Fibroblast of pulmonary artery (primary cell): ENCODE measurements at places on chromosomes 4 and X.

DNA sequence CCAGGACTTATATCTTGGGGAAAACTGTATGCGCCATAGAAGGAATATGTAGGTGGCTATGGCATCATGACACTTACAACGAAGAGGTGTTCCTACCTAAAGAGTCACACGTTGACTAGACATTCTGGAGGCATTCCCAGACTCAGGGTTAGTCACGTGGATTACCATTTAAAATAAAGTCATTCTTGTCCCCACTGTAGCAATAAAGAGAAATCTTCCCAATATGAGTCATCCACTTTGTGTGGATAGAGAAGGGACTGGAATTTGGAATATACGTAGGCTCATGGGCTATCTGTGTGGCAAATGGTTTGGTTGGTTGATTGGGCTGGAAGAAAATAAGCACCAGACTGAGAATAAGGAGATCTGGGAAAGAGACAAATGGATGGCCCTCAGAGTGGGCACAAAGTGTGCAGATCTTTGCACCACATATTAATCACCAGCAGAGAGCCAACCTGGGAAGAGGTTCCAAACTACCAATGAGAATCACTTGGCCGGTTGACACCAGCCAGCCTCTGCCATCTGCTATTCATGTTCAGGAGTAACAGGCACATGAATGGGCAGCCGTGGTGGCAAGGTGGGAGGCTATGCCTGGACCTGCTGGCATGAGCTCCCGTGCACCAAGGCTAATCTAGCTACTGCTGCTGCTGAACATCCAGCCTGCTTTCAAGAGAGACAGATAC, 41.0 kb downstream of the MTNR1A start:
- no peak for DNase-seq

- DNase-seq: peak; percentile 74
These were observed 76.7 kb downstream of the WWC2 start for GRCh38 chr4:183175631-183176232.

DNA sequence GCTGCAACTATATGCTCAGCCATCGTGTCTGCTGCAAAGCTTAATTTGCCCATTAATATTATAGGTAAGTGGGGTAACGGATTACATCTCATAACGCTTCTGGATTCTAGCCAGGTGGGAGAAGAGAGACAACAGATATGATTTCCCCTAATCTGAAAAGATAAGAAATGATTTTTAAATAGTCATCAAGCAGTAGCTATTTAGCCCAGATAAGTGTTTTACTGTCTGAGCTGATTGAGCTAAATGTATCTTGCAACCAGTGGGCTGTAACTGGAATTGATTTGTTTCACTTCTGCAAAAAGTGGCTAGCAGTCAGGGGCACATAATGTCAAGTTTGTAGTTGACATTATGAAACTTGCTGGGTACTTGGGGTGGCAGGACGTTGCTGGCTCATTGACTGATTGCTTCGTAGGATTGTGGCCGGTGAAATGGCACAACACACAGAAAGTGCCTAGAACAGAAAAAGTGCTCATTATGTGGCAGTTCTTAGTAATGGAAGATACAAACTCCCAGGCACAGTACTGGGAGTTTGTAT, 18.5 kb downstream of the LAP3 start:
- no peak for DNase-seq

DNA sequence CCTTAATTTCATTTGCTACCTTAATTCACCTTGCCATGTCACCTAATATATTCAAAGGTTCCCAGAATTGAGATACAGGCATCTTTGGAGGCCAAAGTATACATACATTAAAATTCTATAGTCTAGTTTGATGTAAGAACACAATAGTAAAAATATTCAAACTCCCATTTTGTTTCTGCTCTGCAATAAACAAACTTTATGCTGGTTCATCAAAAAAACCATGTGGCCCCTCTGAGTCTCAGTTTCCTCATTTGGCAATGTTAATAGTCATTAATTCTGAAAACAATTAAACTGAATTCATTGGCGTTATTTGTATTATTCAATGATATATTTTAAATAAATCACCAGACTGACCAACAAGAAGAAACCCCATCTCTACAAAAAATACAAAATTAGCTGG, 639.4 kb upstream of the INTU start:
- no peak for DNase-seq

GRCh38 chr4:154457471-154457870, 34.1 kb downstream of the DCHS2 start:
- DNase-seq: no peak

- DNase-seq: no peak
These were observed 9.6 kb upstream of the SLC25A14 start for GRCh38 chrX:130330146-130330545.

DNA sequence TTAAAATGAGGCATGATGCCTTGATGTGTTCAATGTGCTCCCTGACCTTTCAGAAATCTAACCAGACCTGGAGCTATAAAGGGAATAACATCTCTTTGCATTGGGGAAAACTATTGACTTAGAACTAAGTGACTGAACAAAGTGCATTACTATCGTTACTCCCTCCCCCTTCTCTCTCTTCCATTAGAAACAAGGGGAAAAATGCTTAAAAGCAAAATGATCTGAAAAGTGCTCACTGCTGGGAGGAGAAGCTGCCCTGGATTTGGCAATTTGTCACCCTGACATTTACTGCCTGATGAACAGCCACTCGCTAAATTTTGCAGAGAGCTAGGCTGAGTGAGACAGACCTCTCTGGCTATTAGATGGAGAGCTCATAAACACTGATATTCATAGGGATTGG, 48.6 kb upstream of the PARM1 start:
- DNase-seq: no peak

- no peak for DNase-seq
These were observed 765.7 kb upstream of the FTHL17 start for GRCh38 chrX:31837445-31838049.

DNA sequence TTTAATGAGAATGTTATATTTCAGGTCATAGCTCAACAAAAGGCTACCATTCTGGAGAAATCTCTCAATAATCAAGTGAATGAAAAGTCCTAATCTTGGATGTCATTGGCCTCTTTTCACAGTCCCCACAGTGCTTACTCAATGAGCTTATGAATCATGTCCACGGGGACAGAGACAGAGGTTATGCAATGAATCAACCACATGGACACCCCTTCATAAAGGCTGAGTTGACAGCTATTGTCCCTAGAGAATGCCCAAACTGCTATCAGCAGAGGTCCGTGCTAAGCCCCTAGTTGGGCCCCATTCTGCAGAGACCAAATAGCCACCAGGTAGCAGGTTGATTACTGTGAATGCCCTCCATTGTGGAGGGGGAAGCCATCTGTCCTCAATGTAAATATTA, 158.1 kb downstream of the LHFPL1 start:
- no peak for DNase-seq

GRCh38 chr4:15353207-15353606, 74.6 kb upstream of the C1QTNF7 start:
- DNase-seq: no peak

GRCh38 chr4:125938541-125938940, 623.8 kb downstream of the FAT4 start:
- peak; percentile 7 for DNase-seq

DNA sequence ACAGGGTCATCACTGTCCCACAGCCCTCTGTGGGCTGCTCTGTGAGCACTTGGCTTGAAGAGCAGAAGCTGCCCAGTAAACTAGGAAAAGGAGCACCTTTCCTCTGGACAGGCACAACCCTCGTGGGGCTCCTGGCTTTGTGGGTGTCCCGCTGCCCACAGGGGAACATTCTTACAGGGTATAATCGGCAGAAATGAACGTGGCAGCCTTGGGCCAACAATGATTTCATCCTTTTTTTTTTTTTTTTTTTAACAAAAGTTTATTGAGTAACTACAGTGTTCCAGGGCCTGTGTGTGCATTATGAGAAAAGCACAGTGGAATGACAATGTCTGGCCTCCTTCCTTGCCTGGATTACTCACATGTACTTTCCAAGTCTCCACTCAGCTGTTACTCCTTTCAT, 197.2 kb downstream of the PDGFC start:
- peak; percentile 94 for DNase-seq

GRCh38 chr4:159674241-159674640, 571.4 kb downstream of the RAPGEF2 start:
- no peak for DNase-seq

- peak; percentile 80 for DNase-seq
These were observed 15.3 kb downstream of the USP46 start for GRCh38 chr4:52643785-52644244.

DNA sequence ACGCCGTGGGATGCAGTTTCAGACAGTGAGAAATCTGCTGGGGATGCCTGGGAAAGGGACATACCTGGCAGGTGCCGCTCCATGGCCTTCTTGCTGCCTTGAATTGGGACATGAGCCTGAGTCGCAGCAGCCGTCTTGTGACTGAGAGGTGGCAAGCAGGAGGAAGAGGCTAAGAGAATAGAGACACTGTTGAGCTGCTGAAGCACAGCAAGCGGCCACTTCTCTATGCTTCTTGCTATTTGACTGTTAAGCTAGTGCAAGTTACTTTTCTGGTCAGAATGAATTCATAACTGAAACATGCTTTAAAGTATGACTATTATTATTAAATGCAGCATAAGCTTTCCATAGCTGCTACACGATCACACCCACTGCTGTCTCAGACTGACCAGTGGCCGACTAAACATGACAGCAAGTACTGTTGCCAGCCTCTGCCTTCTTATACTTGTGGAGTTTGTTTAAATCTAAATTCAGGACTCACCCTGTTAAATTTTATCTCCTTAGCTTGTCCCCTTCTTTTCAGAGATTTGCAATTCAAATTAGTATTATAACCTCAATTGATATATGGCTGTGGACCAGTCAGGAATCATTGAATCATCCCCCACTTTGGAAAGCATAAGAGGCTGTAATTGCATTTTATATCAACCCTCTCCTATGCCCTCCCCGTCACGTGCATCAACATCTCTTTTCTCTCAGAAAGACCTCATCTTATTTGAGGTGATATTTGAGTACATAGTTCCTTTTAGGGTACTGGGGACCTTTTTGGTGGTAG, 24.8 kb upstream of the ACSL1 start:
- no peak for DNase-seq

GRCh38 chr4:61896634-61897033, 696.5 kb downstream of the ADGRL3 start:
- DNase-seq: no peak

- DNase-seq: peak; percentile 60
These were observed at the start of gene PAK3 for GRCh38 chrX:111095974-111096895. Gene PAK3 (plus strand): TSS chrX:111096191. CDS start chrX:111123104, 26,913 bp downstream.

DNA sequence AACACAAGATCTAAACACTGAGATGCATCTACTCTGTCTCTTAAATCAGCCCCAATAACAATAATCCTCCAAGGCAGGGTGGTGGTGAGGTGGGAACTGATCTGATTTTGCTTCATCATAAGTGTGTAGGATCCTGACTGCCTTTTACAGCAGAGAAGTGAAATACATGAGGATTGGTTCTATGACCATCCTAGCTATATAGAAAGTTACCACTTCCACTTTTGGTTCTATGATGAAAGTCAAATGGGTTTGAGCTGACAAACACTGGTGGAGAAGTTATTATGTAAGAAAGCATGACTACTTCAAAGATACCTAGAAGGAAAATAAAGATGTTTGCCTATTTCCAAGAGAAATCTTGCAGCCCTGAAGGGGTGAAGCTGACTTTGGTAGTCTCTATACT, 181.6 kb downstream of the NKX6-1 start:
- DNase-seq: no peak

- DNase-seq: no peak
These were observed 82.7 kb downstream of the RAPGEF2 start for GRCh38 chr4:159185591-159186023.

DNA sequence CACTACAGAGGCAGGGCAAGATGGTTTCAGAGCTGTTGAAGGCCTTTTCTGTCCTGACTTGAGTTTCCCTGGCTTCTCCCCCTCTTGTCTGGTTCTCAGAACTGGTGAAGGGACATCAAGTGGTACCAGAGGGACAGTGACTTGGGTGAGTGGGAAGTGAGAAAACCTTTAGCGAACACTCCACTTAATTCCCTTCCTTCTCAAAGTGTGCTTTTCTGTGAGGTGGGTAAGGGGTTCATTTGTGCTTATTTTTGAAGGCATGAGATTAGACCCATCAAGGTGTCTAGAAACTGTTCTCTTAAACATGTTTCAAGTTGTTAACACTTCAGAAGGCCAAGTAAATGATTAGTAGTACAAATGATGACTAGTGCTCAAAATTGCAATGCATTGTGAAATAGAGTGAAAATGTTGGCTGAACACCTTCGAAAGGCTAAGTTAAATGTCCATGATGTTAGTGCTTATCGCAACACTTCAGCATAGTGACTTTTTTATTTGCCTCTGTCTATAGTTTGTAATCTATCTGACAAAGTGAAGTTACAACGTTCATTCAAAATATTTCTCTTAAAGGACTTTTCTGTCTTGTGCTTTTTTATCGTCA, 2.8 kb downstream of the AREG start:
- DNase-seq: peak; percentile 38

DNA sequence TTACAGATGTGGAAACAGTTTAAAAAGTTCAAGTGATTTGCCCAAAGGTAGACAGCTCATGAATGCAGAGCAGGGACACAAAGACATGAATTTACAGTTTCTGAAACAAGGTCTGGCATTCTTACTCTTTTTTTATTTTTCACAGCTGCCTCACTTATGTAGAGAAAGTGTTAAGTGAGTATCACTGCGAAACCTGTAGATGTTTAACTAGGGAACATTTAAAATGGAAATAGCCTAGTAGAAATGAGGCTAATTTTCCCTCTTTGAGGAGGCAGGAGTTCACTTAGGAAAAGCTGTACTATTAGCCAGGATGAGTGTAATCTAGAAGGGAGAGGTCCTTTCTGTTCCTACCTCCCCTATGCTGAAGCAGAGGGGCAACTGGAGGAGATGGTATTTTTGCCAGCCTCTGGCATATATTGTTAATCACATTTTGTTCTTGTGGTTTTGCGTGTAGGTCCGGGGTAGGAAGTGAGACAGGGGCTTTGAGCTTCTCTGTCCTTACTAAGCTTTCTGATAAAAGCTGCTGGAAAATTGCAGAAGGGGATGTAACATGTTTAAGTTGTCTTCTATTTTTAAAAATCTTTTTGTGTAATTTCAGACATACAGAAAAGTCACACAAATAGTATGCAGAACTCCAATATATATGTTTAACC, 492.8 kb upstream of the NR3C2 start:
- no peak for DNase-seq

GRCh38 chr4:2789351-2789750, 3.5 kb upstream of the SH3BP2 start:
- DNase-seq: no peak

- peak; percentile 79 for DNase-seq
These were observed 21.8 kb downstream of the HAUS3 start for GRCh38 chr4:2220016-2220630.

DNA sequence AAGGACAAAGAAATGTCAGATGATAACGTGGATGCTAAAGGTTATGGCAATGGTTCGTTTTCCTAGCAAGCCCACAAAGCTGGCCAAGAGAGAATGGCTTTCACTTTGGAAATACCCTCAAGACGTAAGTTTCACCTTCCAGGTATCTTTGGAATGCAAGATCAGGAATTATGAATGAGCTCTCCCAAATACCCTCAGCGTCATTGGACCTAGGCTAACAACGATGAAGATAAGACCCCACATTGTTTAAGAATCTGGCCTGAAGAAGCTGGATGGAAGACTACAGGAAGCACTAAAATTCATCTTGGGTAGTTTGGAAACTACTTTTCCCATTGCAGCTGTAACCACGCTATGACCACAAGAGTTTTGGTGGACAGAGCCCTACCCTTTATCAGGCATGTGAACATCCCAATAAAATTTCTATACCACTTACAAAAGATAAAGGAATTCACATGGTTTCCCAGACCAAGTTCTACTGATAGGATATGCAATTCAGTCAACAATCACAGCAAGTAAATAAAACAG, 111.9 kb downstream of the KDR start:
- no peak for DNase-seq

- DNase-seq: peak; percentile 11
These were observed 595.5 kb downstream of the RAPGEF2 start for GRCh38 chr4:159698336-159698735.

GRCh38 chr4:110702326-110702725, 79.4 kb upstream of the PITX2 start:
- no peak for DNase-seq
